ENCODE measurements at places on chromosomes 4 and X. TPM values are rescaled to one million over a fixed set of nuclear protein-coding genes. Genes with fewer than 3 reads are reported as not detected.

DNA sequence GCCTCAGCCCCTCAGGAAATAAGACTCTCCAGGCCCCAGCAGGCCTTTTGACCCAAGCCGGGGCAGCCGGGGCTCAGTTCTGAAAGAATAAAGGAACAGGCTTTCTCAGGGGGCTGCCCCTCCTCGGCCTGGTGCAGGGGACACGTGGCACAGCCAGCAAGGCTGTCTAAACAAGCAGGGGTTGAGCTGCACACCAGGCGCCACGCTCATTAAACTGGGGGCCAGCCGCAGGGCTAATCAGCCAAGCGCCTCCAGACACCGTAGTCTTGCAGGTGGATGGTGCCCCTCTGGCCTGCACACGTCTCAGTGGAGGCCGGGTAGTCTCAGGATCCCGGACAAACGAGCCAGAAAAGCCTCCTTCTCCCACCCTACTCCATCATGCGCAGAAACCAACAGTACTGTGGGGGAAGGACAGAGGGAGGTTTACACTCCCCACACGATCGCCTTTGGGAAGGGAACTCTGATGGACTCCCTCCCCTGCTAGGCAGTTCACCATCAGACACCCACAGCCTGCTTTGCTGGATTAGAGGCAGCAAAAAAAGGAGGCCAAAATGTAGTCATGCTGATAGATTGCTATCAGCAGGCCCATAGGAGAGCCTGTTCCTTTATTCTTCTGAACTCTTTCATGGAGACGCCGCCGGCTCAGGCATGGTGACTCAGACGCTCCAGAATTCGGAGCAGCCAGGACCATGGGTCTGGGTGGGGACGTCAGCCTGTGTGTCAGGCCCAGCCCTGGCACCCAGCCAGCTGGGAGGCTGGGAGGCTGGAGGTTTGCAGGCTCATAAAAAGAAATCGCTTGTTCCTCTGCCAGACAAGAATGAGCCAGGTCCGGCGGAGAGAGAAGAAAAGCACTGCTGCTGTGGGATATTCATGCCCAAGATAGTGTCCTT, 342.4 kb downstream of the BCOR start:
- DNase-seq: peak; percentile 88

- no peak for DNase-seq
Observed at GRCh38 chrX:148024425-148025148, 43.5 kb downstream of the FMR1NB start.

DNA sequence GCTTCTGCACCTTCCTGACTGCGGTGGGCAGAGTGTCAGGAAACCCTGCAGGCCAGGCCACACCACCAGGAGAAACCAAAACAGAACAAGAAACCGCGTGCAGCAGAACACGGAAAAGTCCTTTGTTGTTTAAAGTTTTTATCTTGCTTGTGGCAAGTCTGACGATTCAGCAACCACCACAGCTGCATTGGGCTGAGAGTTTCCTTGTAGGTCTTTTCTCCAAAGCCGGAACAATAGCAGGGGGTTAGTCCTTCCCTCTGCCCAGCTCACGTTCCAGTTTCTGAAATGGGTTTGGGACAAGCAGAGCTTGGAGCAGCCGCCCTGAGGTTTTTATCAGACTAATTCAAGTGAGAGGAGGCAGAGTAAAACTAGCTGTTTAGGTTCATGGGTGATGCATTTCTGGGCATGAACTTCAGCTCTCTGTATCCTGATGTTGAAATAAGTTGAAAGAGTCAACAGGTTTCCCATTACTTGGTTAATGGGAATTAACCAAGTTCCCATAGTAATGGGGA, 216.9 kb downstream of the PTTG2 start:
- no peak for DNase-seq

- DNase-seq: no peak
Observed at GRCh38 chrX:16612257-16612897, 37.6 kb upstream of the S100G start.

- no peak for DNase-seq
Observed at GRCh38 chr4:146059865-146060264, 115.7 kb upstream of the LSM6 start.

GRCh38 chrX:26908218-26908617, 554.9 kb downstream of the PPP4R3C start:
- no peak for DNase-seq

GRCh38 chrX:107102980-107103379, 15.6 kb downstream of the RBM41 start:
- DNase-seq: no peak

- DNase-seq: no peak
Observed at GRCh38 chrX:9310616-9311015, 154.2 kb upstream of the TBL1X start.

- DNase-seq: peak; percentile 36
Observed at GRCh38 chrX:13028871-13029636, 15.4 kb downstream of the FAM9C start.

- no peak for DNase-seq
Observed at GRCh38 chr4:161336016-161336530, 827.7 kb downstream of the FSTL5 start.

- DNase-seq: no peak
Observed at GRCh38 chr4:89303814-89304388, 3.7 kb downstream of the GPRIN3 start.

- DNase-seq: peak; percentile 21
Observed at GRCh38 chrX:118225711-118226428, 109.3 kb upstream of the KLHL13 start.

GRCh38 chr4:18626996-18627395, 605.4 kb upstream of the LCORL start:
- DNase-seq: no peak

DNA sequence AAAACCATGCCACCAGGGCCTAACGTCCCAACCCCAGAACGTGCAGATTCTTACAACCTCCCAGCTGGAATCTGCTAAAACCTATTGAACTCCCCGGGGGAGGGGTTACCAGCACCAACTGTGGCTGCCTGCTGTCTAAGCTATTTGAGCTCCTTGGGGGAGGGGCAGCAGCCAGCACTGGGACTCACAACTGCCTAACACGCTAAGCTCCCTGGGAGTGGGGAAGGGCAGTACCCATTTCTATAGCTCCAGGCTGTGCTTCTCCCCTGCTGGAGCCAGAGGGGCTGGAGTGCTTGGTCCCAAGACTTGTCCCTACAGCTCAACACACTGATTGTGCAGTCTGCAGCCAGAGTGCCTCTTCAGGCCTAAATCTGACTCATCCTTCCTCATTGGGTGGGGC, 459.8 kb upstream of the FGF16 start:
- DNase-seq: no peak

DNA sequence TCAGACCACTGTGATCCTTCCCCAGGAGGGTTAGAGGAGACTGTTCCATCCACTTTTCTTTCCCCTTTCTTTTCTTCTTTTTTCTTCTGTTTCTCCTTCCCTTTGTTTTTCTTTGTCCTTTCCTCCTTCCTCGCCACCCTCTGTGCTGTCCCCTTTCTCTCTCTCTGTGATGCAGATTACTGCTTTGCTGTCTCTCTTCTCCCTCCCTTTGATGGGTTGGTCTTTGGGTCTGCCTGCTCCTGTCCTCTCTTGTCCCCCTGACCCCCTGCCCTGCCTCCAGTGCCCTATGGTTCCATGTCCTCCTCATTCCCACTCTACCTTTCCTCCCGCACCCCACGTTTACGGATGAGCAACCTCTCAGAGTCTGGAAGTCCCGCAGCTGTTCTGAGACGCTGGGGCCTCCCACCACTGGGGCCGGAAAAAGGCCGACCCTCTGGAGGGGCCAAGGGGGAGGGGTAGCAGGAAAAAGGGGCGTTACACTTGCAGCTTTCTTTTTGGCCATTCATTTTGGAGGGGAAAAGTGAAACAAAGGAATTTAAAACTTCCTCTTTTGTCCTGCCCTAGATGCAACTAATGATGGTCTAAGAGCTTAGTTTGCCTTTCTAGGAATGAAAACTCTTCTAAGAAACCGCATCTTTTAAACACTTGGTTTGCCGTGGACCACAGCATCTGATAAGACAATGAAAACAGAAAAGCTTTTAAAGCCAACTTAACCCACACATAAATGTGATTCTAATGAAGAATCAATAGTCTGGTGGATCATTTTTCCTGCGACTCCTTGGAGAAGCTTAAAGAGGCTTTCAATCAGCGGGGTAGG, 24.5 kb upstream of the TSR2 start:
- no peak for DNase-seq

DNA sequence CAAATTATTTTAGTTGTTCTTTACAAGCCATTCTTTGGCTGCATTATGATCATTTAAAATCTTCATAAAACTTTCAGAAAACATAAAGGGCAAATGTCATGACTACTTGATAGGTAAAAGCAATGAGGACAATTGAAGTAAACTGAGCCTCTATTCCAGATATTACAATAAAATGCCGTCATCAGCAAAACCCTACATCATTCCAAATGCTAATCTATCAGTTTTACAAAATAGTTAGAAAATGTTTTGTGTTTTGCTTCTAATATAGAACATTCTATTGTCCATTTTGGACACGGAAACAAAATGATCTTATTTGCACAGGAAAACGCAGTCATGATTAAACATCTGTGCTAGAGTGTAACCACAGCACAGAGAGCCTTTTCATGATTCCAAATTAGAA, 1330.6 kb upstream of the ADGRL3 start:
- DNase-seq: no peak

Gene NDNF
- 0.35 TPM for total RNA-seq

Gene SYTL4
- 7.4 TPM for total RNA-seq

Gene PTTG2
- total RNA-seq: not detected

Gene NLRP2B
- not detected for total RNA-seq

Gene MPP1
- 17.4 TPM for total RNA-seq

Gene ZIC3
- total RNA-seq: not detected

Gene RAB41
- not detected for total RNA-seq

Gene ERVMER34-1
- 3.2 TPM for total RNA-seq

Gene UTP3
- 14.8 TPM for total RNA-seq

Gene CSN2
- not detected for total RNA-seq

Gene SCLT1
- 15.5 TPM for total RNA-seq

Gene CHRNA9
- not detected for total RNA-seq

Gene STK32B
- 1.6 TPM for total RNA-seq
